ENCODE measurements at places on chromosomes 2 and 18.

DNA sequence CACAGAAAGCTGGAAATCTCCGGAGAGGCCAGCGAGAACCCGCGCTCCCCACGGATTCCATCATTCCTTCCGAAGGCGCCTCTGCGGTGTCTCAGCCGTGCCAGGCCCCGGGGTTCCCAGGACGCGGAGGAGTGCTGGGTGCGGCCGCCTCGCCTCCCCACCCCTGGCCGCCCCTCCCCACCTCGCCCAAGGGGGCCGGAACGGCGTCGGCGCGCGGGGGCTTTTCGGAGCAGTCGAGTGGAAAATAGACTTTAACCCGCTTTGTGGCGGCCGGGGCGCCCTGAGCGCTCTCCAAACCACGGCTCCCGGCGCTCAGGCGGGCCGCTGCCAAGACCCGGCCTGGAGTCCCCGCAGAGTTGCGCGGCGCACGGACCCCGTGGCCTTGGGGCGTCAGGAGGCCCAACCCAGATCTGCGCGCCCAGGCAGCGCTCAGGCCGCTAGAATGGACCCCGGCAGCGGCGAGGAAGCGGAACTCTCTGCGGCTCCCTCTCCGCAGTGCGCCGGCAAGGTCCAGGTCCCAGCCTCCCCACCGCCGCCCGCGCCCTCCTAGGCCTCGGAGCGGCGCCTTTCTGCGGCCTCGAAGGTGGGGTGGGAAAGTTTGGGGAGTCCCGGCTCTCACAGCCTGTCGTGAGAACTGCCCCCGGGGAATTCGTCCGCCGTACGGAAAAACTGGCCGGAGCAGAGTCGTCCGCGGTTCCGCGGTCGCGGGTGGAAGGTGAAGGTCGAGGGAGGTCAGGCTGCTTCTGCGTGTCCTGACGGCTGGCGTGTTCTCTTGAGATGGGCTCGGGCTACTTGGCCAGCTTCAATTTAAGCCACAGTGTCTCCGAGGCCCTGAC is 1.2 kb upstream of the EMX1 start:
- no peak for DNase-seq

DNA sequence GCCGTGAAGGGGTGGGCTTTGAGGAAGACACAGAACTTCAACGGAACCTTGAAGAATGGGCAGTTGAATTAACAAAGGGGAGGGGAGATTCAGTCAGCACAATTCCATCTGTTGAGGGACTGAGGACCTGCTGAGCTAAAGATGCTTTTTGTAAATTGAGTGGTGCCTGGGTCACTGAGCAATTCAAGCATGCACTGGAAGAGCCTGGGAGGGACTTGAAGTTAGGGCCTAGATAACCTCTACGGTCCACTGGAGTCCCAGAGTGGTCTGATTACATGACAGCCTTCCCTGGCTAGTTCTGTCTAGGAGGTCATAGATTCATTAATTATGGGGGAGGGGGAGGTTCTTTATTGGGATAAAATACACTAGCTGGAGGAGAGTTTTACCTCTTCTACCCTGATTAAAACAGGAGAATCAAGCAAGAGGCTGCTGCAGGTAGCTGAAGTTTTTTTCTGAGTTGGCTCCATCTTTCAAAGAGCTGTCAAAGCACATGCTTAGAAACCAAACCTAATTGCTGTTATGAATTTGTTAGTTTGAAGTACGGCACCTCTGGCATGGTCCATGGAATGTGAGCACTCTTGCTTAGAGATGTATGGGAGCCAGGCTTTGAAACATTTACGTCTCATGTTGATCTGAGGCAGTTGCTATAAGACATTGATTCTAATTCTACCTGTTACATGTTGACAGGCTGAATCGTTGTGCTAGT is 290.2 kb downstream of the PRKCE start:
- no peak for DNase-seq

DNA sequence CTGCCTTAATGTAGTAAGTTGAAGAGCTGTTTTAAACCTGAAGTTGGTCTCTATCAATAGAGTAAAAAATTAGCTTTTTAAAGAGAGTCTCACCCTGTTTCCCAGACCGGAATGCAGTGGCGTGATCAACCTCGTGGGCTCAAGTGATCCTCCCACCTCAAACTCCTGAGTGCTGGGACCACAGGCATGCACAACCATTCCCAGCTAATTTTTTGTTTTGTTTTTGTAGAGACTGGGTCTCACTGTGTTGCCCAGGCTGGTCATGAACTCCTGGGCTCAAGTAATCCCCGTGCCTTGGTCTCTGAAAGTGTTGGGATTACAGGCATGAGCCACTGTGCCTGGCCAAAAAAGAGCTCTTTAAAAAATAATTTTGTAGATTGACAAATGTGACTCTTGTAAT is 40.3 kb downstream of the CRIM1 start:
- no peak for DNase-seq

GRCh38 chr2:181266614-181267013 is 190.6 kb upstream of the ITGA4 start:
- no peak for DNase-seq

- DNase-seq: no peak
These were observed 21.7 kb upstream of the CTAGE1 start for GRCh38 chr18:22439447-22439846.

DNA sequence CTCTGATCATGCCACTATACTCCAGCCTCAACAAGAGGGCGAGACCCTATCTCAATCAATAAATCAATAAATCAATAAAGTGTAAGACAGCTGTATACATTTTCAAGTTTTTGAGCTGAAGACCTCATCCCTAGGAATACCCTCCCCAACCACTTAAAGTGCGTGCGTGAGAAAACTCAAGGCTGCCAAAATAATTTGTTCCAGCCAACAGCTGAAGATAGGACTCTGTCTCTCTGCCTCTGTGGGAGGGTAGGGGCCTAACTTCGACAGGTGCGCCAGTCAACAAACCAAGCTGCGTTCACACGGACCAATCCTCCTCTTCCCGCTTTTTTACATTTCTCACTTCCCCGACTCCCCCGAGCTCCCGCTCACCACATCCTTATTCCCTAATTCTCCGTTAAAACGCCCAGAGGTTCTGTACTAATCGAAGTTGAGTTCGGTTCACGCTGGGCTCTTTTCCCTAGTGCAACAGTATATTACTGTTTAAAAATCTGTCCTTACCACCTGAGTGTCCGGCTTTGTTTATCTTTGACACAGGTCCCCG is 618 bp downstream of the POLR2D start:
- no peak for DNase-seq

- DNase-seq: no peak
These were observed 1019.5 kb upstream of the LRRTM1 start for GRCh38 chr2:81324046-81324445.
